ENCODE measurements at places on chromosomes 2 and 18.

GRCh38 chr2:149799013-149799705 is 211.6 kb upstream of the MMADHC start:
- no peak for DNase-seq

DNA sequence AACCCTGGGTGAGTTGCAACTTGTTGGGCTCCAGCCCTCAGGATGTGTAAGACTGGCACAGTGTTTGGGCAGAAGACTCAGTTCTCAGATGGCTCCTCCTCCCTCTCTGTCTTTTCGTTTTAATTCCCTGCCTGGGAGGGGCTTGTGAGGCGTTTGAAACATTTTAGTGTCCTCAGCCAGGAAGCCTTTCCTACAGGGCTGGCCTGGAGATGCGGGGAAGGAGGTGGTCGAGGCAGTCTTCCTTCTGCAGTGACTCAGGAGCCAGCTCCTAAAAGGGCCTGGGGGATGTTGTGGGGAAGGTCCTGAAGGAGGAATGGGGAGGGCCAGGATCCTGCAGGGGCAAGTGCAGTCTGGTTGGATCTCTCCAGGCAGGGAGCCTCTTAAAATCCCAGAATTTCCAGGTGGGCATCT is 22.1 kb upstream of the IGFBP5 start:
- no peak for DNase-seq

DNA sequence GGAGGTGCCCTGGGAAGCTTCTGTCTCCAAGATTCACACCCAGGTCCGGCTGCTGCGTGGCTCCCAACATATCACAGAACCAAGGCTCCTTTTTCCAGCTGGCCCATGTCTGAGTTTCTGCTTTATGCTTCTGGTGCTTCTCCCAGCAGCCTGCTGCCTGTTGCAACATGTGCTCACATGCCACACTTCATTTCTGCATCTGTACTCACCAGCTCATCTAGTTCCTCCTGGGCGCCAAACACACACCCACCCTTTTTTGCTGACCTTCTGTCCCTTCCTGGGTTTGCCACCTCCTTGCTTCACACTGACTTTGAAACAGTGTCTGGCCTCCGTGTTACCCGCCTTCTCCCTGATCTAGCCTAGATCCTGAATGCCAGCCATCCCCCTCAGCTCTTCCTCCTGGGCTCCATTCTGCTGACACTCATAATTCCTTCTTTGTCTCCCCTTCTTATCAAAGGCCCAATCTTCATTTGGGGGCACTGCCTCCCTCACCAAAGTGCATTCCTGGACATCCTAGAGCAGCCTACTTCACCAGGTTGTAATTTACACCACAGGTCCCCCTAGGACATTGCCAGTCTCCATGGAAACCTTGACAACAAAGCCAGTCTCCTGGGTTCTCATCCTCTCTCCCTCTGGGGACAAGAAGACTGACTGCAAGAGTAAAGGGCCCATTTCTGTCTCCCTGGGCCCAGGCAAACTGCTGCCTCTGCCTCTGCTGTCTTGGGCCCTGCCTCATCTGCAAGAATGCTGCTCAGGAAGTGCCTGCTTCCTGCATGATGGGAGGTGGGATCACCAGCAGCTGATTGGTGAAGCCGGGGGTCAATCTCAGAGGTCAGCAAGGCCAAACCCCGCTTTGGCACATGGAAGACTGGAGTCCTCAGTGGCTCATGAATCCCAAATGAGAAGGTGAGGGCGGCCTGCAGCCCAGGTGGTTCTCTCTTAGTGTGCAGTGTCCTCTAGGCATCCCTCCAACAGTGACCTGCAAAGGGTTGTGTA is 13.9 kb upstream of the PROM2 start:
- DNase-seq, result no peak

- no peak for DNase-seq
These were observed 36.9 kb downstream of the KLF7 start for GRCh38 chr2:207128867-207129266.

- DNase-seq, result no peak
These were observed 93.5 kb downstream of the NAB1 start for GRCh38 chr2:190742431-190742830.

DNA sequence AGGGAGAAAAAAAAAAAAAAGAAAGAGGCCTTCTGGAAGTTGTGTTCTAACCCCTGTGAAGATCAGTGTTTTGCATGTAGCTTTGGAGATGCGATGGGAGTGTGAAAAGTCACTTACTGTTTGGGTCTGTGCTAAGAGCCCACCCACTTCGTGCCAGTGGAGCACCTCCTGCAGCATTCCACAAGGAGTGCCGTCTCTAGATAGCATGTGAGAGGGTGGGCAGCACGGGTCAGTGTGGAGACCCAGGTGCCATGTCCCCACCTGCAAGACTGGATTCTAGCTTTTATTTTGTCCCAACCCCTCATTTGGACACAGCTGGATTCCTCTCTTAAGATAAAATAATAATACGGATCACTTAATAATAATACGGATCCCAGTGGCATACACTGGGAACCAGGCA is 12.5 kb upstream of the TMEM185B start:
- no peak for DNase-seq

DNA sequence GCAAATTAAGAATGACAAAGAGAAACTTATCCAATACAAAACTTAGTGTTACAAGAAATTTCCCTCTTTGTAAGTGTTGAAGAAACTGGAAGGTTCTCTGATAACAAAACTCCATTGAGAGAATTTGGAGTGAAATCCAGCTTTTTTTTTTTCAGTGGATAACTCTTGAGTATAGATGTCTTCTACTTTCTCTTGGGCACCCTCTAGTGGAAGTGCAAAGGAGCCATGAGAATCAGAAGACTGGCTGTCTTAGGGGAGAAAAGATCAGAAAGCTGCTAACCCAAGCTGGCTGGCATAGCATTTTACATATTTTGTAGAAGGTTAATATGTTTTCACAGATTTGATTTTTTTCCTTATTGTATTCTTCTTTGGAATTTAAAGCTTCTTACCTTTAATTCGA is 138.8 kb upstream of the SATB2 start:
- DNase-seq, result no peak

DNA sequence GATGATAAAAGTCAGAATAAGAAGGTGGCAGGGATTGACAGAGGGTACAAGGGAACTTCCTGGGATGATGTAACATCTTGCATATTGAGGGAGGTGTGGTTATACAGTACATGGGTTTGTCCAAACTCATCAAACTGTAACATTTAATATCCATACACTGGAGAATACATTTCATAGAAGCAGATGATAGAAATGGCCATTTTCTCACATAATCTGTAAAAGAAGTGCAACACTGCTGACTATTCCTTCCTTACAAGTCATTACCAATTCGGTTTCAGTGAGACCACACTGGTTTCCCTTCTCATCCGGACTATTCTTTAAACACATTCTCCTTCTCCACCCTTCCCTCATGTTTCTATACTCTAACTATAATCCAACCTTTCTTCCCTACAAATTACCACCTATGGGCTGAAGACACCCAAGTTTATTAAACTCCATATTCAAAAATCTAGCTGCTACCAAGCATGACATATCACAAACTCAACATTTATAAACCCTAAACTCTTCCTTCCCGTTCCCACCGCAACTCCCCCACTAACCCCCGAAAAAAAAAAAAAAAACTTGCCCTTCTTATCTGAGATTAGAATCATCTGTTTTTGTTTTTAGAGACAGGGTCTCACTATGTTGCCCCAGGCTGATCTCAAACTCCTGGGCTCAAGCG is 1.6 kb downstream of the COX7A2L start:
- DNase-seq, result no peak

DNA sequence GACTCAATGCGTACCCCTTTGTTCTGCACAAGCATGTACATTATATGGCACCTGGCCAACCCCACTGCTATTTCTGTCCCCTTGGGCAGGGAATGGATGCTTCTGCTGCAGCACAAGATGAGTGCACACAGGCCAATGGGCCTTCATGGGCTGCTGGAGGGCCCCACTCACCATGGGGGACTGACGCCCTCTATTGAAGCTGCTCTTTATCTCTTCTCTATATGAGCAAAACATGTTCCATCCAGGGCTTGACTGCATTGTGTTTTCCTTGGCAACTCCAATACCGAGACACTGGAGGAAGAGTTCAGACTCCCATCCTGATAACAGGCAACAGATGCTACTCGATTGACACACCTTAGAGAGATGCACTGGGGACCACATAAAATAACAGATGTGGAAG is 251.6 kb upstream of the NCKAP5 start:
- no peak for DNase-seq

DNA sequence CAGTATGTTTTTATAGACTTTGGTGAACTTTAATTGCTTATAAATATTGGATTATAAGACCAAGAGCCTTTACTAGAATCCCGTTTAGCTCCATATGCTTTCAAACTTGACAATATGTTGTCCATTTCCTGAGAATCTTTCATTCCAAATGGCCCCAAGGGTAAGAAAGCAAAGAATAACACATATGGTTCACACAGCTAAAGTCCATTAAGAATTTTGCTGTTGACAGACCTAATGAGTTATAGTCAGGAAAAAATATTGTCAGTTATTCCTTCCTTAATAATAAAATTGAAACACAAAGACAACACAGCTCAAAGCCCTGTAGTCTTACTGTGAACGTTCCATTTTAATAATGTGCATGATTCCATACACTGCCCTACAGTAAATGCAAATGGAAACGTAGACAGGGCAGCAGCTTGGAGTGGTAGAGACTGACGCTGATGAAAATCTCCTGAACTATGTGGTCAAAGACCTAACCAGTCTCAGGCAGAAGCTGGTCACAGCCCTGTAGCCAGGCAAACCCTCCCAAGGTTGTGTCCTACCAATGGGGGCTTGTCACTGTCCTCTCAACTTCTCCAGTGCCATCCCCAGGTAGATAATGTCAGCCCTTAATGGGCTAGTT is 49.0 kb upstream of the ATIC start:
- no peak for DNase-seq

DNA sequence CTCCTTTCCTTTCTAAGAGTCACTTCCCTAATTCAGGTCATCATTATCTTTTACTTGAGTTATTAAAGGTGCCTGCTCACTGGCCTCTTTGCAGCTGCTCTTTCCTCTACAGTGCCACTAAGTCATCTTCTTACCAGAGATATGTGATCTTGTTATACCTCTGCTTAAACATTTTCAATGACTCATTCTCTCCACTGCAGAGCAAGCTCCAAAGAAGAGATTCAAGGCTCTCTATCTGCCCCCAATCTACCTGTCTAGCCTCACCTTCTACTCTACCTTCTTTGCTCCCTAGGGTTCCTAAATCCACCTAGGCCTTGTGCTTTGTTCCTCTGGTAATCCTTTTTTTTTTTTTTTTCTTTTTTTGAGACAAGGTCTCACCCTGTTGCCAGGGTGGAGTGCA is 3.1 kb downstream of the ARHGEF33 start:
- DNase-seq, result no peak

- no peak for DNase-seq
These were observed 14.3 kb downstream of the WDSUB1 start for GRCh38 chr2:159272156-159272555.

DNA sequence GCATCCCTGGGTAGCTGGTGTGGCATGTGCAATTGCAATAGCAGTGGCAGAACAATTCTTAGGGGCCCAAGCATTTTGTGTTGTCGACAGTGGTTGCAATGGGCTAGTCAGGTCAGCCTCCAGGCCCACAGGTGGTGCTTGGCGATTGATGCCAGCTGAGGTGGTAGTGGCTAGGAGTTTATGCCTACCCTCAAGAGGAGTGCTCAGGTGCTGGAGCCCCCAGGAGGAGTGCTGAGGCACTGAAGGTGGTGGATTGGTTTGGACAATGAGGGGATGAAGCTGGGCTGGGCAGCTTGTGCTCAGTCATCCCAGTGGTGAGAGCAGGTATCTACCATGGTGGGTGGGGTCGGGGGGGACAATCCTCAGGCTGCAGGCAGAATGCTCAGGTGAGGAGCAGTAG is 877.9 kb upstream of the TMEFF2 start:
- no peak for DNase-seq

DNA sequence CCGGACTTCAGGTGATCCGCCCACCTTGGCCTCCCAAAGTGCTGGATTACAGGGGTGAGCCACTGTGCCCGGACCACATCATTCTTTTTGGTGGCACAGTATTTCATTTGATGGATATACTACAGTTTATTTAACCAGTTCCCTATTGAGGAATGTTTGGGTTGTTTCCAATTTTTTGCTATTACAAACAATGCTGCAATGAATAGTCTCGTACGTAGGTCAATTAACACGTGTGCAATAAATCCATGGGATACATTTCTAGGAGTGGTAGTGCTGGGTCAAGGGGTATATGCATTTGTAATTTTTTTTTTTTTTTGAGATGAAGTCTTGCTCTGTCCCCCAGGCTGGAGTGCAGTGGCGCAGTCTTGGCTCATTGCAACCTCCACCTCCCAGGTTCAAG is 28.4 kb upstream of the XPO1 start:
- DNase-seq, result no peak

GRCh38 chr18:11004294-11004693 is 145.1 kb downstream of the PIEZO2 start:
- DNase-seq, result no peak

- DNase-seq, result peak; percentile 87
These were observed 12.8 kb downstream of the ATP6V1B1 start for GRCh38 chr2:70948337-70949003.

GRCh38 chr18:23998820-23999219 is 15.7 kb upstream of the TTC39C start:
- DNase-seq, result no peak

DNA sequence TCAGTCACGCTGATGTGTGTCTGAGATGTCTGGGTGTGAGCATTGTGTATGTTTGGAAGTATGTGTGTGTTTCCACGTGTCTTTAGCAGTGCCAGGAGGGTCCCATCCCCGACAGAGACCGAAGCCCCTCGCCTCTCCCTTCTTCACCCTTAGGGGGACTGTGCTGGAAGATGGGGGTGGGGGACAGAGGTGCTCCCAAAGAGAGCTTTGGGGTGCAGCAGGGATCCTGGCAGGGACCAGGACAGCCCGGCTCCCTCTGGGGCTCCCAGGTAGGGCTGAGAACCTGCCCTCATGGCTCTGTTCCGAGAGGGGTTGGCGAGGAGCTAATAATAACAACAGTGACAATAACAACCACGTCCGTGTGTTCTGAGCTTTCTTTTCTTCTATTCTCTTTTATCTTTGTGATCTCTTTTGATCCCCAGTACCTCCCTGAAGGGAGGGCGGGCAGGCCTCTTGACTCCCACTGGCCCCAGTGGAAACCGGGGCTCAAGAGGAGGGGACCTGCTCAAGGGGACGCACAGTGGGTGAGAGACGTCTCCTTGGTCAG is 57.6 kb downstream of the SMAD7 start:
- DNase-seq, result no peak

DNA sequence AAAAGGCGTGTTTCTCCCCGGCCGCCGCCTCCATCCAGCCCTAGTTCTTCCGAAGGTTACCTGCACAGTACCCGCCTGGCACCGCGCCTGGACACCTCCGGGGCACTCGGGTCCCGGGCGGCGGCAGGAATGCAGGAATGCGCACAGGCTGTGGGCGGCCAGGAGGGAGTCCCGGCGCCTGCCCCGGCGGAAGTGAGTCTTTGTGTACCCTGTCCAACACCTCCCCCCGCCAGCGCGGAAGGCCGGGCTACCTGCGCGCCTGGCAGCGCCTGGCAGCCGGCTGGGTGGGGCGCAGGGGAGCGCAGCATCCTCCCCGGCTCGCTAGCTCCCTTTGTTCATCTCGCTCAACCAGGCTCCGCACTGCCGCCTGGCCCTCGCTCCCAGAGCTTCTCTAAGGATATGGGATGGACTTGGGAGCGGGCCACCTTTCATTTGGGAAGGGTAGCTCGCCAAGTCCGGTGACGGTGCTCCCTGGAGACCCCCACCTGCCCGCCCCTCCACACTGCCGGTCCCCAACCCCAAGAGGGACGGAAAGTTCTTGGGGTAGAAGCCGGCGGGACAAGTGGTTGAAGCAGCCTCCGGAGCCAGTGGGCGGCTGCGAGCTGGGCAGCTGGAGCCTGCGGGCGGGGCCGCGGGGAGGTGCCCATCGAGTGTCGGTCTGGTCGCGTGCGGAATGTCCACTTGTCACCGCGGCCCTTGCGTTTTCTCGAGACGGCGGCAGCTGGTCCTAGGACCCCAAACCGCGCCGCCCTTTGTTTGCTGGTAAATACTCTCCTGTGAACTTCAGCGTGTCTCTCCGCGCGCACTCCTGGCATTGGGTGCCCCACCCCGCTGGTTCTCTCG is 1.2 kb upstream of the ST6GAL2 start:
- peak; percentile 31 for DNase-seq
